CD4-positive, alpha-beta T cell treated with Interleukin-10 for 1 hour (primary cell): ENCODE measurements at places on chromosomes 12 and 14.

- peak; percentile 78 for DNase-seq
These were observed 94.9 kb downstream of the DUSP16 start for GRCh38 chr12:12467688-12468261.

DNA sequence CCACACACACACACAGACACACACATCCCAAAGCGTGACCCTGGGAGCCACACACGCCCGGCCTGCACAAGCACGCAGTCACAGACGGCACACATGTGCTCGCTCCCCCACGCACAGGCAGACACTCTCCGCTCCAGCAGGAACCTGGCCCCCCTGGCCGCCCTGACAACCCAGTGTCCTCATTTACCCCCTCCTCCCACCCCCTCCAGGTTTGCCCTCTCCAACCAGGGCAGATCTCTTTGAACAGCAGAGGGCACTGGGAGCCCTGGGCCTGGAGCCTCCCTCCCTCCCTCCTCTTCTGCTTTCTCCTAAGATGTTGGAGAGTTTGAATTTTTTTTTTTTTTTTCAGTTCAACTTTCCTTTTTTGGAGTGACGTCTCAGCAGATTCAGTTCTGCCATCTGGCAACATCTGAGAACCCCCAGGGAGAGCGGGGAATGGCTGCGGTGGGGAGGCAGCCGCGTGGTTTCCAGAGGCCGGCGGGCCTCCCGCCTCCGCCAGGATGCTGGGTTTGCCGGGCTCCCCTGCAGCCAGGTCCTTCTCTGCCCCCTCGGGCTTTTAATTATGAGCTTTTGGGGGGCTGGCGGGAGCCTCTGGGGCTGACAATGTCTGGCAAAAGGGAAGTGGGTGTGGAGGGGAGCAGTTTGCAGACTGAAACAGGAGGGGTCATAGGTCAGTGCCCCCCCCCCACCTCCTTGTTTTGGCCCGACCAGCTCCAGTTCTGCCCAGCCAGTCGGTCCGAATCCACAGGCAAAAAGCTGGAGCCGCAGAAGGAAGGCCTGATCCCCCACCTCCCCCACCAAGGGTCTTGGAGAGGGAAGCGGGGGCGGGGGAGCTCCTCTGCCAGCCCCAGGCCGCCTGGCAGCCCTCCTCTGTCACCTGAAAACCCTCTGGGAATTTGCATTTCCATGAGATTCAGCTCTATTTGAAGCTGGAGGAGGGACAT, 1.3 kb upstream of the NCOR2 start:
- peak; percentile 17 for DNase-seq

GRCh38 chr14:54253195-54253947, 143.4 kb upstream of the CDKN3 start:
- no peak for DNase-seq

GRCh38 chr14:104865081-104865630, at the start of gene CEP170B:
CEP170B (plus strand) TSS chr14:104865268; CDS start chr14:104868451, 3,183 bp downstream.
- peak; percentile 62 for DNase-seq

- no peak for DNase-seq
These were observed 99.4 kb downstream of the NINJ2 start for GRCh38 chr12:563787-564298.

DNA sequence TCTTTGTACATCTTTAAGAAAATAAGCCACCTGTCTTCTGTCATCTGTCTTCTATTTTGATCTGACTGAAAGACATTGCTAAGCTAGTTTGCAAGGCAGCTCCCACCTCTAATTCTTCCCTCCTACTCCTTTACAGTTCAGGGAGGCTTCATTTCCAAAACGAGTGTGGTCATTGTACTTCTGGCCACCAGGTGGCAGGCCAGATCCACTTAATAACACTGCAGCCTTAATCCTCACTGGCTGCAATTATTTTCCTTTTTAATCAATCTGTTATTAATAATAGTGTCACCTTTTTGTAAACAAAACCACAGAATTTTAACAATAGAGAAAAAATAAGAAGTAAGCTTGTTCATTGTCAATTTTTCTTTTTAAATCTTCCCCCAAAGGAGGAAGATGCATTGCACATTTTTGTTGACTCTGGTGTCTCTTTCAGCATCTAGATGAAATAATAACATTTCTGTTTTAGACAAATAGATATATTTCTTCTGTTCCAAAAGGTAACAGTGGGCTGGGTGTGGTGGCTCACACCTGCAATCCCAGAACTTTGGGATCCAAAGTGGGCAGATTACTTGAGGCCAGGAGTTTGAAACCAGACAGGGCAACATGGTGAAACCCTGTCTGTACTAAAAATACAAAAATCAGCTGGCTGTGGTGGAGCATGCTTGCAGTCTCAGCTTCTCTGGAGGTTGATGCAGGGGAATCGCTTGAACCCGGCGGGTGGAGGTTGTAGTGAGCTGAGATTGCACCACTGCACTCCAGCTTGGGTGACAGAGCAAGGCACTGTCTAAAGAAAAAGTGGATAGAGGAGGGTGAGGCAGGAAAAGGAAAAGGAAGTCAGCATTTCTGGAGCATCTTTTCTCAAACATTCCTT, 23.3 kb downstream of the GABARAPL1 start:
- peak; percentile 61 for DNase-seq

DNA sequence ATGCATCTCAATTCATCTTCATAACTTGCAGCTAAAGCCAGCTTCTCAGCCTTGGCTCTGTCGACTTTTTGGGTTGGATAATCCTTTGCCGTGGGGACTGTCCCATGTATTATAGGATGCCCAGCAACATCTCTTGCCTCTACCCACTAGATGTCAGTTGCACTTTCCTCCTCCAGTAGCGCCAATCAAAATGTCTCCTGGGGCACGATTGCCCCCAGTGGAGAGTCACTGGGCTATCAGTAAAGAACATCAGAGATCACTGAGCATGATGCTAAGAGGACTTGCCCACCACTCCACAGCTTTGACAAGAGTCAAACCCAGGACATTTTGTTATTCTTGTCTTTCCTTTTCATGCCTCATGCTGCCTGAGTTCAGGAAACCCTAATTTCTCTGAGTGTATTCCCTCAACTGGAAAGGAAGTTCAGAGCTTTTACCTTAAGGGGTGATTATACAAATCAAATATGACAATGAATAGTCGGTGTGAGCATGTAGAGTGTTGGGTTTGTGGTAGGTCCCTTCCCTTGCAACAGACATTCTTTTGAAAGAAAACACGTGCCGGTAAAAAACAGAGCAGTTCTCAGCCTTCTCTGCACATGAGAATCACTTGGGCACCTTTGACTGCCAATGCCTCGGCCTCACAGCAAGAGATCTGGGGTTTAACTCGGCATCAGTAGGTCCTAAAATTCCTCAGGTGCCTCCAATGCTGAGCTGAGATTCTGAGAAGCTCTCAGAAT, 980.6 kb downstream of the VRK1 start:
- peak; percentile 22 for DNase-seq
